ENCODE measurements at places on chromosomes 13 and 19.

GRCh38 chr13:39528661-39528980 is 74.4 kb downstream of the LHFPL6 start:
- DNase-seq = no peak

DNA sequence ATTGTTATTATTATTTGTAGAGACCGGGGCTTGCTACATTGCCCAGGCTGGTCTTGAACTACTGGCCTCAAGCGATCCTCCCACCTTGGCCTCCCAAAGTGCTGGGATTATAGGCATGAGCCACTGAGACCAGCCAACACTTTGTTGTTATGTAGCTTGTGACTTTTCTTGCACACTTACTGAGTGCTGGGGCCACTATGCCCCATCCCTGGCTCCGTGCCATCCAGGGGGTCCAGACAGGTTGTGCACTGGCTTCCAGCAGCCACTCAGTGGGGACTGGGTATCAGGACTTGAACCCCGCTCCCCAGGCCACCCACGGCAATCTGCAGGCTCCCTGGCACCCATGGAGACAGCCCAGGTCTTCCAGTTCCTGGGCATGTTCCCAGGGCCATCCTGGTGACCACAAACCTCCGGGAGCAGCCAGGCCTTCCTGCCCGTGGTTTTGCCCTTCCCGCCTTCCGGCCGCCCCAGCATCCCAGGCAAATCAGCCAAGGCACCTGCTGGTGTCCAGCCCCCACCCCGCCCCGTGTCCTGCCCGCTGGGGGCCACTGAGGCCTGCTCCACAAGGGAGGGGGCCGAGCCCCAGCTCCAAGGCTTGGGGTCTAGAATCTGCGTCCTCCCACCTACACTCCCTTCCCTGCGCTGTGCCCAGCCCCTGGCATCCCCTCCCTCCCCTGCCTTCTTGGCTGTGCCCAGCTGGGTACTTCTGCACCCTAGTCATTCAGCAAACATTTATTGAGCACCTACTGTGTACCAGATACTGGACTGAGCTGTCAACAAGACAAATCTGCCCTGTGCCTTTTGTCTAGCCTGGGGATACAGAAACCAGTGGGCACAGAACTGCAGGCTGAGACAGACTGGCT is 23.7 kb upstream of the SEMA6B start:
- no peak for DNase-seq

DNA sequence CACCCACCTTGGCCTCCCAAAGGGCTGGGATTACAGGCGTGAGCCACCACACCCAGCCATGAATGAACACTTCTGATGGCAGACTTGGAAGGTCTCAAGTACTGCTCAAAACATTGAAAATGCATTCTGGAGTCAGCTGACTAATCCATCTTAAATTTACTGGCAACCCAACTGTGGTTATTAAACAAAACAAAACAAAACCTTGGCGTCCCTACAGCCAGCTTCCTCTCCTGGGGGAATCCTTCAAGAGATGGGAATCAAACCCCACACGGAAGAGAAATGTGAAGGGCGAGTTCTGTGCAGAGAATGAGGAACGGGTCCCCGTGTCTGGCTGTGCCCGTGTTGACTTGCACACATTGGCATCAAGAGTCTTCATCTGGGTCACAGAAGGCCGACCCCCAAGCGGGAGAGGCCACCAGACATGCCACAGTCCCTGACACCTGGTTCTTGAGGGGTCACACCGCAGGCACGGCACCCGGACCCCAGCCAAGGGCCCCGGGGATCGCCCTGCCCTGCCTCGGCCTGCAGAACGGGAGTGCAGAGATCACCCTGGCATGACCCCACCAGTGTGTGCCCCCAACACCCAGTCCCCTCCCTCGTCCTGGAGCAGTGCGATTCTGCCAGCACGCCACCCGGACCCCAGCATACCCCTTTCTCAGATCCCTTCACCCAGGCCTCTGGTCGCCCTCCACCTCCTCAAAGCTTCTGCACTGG is 3.2 kb downstream of the MAP2K2 start:
- DNase-seq = no peak

- no peak for DNase-seq
Measured at GRCh38 chr13:113740286-113740556, 18.8 kb upstream of the TMEM255B start.

DNA sequence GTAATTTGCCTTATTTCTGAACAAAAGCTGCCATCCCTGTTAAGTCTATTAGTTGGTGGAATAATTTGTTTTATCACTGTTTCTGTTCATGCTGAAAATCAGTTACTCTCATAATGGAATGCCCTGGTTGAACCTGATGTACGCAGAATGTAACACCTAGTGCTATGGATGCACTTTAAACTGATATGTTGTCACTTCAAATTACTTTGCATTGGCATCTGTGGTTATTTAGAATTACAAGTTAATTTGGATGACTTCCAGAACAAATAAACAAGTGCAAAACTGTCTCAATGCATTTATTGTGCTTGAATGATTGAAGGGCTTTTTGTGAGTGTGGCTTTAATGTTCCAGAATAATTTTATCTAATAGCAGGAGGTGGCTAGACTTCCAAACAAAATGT is 368.2 kb upstream of the SLITRK5 start:
- no peak for DNase-seq

DNA sequence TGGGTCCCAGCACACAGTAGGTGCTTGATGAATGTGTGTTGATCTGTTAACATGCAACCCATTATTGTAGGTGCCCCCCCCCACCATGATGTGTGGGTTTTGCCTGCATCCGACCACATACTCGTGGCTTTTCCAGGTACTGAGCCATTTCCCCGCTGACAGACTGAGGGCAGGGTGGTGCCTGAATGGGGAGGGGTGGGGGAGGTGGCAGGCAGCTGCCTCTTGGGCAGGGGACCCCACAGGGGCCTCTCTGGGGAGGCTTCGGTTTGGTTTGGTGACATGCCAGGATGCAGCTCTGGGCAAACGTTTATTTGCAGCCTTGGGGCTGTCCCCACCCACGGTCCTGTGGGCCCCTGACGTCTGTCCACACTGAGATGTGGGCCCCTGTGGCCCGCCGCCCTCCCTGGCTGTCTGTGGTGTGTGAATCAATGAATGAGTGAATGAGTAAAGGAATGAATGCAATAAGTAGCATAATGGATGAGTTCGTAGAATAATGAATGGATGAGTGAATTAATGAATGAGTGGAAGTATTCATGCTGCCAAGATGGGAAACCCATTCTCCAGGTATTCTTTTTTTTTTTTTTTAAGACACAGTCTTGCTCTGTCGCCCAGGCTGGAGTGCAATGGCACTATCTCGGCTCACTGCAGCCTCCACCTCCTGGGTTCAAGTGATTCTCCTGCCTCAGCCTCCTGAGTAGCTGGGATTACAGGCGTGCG is 9.0 kb upstream of the JUND start:
- DNase-seq = peak; percentile 97

GRCh38 chr13:58302349-58302748 is 670.8 kb downstream of the PCDH17 start:
- no peak for DNase-seq

DNA sequence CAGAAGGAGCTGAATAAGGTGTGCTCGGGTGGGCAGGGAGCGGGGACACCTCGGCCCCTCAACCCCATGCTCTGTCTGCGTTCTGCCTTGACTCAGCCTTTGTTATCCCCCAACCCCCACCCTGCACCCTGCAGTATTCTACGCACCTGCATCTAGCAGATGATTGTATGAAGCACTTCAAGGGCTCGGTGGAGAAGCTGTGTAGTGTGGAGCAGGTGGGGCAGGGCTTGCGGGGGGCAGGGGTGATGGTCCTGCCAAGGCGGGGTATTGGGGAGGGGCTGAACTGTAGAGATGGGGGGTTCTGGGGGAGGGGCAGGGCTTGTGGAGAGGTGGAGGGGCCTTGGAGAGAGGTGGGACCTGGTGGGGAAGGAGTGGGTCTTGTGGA is 6.1 kb downstream of the STXBP2 start:
- no peak for DNase-seq

- no peak for DNase-seq
Measured at GRCh38 chr19:16032509-16033135, 43.7 kb upstream of the TPM4 start.

DNA sequence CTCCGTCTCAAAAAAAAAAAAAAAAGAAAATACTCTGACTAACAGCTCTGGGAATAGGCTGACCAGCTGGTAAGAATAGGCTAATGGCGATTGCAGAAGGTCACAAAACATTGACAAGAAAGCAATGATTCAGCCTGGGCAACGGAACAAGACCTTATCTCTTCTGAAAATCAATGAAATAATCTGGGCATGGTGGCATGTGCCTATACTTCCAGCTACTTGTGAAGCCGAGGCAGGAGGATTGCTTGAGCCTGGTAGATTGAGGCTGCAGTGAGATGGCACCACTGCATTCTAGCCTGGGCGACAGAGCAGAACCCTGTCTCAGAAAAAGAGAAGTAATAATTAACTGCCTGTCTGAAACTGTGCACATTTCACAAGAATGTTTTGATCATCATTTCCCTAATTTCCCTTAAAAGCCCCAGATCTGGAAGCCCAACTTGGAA is 18.8 kb upstream of the MTRF1 start:
- no peak for DNase-seq

DNA sequence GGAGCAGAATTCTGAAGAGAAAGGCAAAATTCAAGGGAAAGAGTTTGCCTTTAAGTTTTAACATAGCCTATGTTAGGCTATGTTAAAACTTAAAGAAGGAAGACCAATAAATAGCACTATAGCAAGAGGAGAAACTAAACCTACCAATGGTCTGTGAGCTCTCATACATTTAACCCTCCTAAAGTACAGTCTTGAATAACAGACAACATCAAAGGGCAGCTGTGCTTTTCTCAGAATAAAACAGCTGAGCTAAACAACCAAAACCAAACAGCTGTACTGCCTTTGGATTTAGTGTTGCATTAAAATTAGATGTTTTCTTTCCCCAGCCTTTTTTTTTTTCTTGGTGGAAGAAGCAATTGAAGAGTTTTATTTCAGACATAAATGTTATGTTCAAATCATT is 34.0 kb downstream of the KLF5 start:
- DNase-seq = no peak

GRCh38 chr19:3039641-3040077 is 10.6 kb upstream of the TLE2 start:
- no peak for DNase-seq

- no peak for DNase-seq
Measured at GRCh38 chr13:75321084-75321483, 160.9 kb downstream of the TBC1D4 start.

DNA sequence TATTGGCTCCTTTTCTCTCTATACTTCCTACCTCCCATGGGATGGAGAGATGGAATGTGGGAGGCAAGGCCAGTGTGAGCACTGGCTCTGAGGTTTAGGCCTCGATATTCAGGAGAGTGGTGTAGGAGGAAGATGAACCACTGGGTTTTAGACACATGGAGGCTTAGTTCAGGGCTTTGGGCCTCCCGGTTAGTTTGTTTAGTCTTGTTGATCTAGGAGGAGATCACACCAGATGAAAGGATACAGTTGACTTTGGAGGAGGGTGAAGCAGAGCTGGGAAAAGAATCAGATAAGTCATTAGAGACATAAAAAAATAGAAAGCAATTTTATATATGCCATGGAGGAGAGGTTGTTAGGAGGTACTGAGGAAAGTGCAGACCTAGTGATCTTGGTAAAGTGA is 30.9 kb downstream of the RNASEH2B start:
- no peak for DNase-seq

DNA sequence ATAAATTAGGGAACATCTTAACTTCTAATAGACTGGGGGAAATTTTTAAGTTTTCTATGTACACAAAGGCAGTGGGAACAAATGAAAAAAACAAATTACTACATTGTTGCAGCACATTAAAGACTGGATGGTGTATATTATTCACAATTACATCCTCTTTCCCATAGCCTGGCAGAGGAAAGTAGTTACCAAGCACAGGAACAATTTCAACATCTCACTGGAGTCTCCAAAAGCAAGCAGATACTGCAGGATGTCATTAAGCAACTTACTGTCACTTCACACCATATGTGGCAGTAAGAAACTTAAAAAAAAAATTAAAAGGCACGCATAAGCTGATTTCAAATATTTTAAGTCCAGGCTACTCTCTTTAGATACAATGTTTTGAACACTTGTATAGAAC is 6.4 kb upstream of the EFNB2 start:
- no peak for DNase-seq

DNA sequence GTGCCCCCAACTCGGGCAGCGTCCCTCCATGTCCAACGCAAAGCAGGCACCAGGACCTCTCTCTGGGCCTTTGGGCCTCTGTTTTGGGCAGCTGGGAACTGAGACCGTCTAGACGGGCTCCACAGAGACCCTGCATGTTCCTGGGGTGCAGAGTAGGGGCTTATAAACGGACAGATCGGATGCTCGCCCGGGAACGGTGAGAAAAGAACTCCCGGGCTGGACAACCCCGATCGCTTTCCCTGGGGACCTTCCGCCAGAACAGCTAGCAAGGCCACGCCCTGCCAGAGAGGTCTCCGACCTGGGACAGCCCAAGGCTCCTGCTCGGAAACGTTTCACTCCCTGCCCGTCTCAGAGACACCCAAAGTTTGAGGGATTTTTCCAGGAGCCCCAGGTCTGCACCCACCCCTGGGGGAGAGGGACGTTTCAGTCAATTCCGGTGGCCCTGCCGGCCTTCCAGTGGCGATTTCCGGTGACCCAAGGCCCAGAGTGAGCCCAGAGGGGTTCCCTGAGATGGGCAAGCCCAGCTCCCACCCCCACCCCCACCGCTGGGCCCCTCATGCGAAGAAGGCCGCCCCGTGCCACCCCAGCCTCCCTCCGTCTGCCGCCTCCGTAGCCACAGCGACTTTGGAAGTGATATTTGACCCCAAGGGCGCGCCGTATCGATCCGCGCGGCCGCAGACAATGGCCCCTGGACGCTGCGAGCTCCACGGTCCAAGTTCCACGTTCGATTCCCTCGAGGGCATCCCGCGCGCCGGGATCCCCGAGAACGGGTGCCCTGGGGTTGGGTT is 1.7 kb downstream of the NR2F6 start:
- DNase-seq = no peak

DNA sequence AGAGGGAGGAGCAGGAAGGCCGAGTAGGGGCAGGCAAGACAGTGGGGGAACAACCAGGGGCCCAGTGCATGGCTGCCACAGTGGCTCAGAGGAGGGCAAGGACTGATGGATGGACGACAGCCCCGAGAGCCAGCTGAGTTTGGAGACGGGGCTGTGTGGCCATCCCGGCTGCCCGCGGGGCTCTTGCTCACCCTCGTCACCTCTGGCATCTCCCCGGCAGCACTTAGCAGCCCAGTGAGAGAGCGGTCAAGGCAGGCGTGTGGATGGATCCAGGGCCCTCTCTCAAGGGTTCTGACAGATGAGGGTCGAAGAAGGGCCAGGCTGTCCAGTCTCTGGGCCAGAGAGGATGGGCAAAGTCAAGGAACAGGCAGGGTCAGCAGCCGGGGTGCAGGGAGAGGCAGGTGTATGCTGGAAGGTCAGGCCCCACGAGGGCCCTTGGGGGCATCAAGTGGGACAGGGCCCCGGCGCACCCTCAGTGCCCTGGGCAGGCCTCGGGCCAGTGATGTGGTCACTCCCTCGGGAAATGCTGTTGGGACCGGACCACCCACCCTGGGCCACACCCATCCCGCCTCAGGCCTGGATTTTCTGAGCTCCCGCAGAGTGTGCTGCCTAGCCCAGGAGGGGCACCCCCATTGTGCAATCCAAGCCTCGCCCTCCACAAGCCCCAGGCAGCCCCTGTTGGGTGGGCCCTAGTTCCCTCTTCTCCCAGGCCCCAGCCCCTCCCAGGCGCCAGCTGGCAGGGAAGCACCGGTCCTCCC is 56.4 kb upstream of the TPM4 start:
- DNase-seq = no peak

- no peak for DNase-seq
Measured at GRCh38 chr19:16340654-16341053, 16.0 kb downstream of the KLF2 start.

GRCh38 chr19:49892716-49893115 is 4.0 kb downstream of the IL4I1 start:
- DNase-seq = no peak

Measured in activated T-cell treated with anti-CD3 and anti-CD28 coated beads, Interleukin-2, amount 50 U/mL, for 48 hours (primary cell).